Stimulated activated CD4-positive, alpha-beta T cell treated with anti-CD3 and anti-CD28 coated beads, Interleukin-2, amount 100 ng/mL, for 4 hours (primary cell): ENCODE measurements at places on chromosomes 11 and 22.

GRCh38 chr11:132937016-132937415, 595.3 kb downstream of the OPCML start:
- no peak for DNase-seq

- no peak for DNase-seq
Observed at GRCh38 chr22:29270475-29271271, 2.6 kb downstream of the EWSR1 start.

- DNase-seq, result no peak
Observed at GRCh38 chr11:120132645-120133185, 5.2 kb downstream of the TRIM29 start.

DNA sequence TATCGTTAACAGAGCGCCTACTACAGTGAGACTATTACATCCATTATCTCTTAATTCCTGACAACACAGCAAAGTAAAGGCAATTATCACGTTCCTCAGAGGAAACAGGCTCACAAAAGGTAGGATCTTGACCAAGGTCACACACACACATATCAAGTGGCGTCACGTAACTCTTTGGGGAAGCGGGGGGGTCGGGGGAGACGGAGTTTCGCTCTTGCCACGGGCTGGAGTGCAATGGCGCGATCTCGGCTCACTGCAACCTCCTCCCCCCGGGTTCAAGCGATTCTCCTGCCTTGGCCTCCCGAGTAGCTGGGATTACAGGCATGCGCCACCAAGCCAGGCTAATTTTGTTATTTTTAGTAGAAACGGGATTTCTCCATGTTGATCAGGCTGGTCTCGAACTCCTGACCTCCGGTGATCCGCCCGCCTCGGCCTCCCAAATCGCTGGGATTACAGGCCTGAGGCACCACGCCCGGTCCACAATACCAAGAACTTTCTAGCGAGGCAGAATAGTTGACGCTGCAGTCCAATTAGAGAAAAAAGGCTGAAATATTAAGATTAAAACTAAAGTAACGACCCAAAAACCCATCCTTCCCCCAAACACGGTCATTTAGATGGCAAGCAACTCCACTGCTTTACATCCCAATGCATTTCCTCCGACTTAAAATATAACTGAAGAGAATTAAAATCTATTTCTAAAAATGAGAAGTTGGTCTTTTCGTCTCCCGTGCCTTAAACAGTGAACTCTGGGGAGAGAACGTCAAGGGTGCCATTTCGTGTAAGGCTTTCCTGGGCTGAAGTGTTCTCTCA, 1.2 kb downstream of the DDX17 start:
- DNase-seq, result peak; percentile 32

GRCh38 chr22:38133331-38133730, 22.8 kb upstream of the BAIAP2L2 start:
- no peak for DNase-seq
